Activated CD4-positive, alpha-beta T cell treated with anti-CD3 and anti-CD28 coated beads, Interleukin-2, amount 10 ng/mL, durations not matched to agents 7 days and 5 days (primary cell): ENCODE measurements at places on chromosomes 11 and 22.

DNA sequence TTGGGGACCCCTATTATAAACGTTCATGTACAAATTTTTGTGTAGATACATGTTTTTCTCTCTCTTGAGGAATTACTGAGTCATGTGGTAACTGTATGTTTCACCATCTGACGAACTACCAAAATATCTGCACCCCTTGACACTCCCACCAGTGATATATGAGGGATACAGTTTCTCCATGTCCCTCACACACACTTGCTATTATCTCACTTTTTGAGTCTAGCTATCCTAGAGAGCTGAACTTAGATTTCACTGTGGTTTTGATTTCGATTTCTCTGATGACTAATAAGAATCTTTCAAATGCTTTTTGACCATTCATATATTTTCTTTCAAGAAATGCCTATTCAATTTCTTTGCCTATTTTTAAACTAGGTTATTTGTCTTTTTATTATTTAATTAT is 200.2 kb downstream of the PGR start:
- no peak for DNase-seq

DNA sequence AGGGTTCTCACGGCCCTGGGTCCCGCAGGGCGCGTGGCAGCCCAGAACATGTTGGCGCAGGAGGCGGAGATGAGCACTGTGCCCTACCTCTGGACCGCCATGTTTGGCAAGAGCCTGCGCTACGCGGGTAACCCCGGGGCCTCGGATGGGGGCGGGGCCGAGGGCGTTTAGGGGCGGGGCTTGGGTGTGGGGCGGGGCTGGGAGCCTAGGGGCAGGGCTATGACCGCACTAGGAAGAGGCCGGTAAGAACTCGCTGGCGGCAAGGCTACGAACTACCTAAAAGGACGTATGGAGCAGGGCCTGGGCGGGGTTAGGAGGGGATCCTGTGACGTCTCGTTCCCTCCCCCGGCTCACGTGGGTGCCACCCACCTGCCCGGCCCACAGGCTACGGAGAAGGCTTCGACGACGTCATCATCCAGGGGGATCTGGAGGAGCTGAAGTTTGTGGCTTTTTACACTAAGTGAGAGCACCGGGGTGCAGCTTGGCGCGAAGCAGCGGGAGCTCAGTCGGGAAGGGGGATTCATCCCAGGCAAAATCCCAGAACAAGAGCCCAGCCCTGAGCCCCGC is 2.8 kb upstream of the LZTR1 start:
- peak; percentile 66 for DNase-seq

DNA sequence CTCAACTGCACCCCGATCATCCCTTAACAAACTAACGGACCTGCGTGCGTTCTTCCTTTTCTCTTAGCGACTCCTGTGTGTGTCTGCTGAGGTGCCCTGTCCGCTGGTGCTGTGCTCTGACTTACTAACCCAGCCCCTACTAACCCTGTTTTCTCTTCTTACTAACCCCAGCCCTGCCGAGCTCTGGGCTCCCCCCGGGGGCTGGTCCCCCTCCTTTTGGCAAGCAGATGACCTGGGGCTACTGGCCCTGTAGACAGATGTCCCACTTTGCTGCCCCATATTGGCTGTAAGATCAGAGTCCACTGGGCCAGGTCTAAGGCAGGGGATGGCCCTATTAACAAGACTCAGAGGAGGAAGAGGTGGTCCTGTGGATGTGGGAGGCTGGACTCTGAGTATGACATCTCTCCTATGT is 14.7 kb downstream of the MIAT start:
- DNase-seq, result no peak

GRCh38 chr11:26329206-26329605 is 2.7 kb upstream of the ANO3 start:
- no peak for DNase-seq

DNA sequence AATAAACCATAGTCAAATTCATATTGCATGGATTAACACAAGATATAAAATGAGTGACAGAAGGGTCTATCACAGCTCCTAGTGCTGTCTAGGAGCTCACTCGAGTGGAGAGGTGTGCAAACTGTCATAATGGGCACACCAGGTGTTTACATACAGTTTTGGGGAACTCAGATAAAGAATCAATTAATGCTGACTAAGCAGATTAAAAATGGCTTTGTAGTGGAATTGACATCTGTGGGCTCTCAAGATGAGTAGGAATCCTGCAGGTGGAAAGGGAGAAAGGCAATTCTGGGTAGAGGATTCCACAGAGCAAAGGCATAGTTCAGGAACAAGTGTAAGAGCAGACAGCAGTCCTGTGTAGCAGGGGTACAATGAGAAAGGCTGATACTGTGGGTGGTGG is 496.2 kb upstream of the CCDC90B start:
- DNase-seq, result no peak

GRCh38 chr22:50260434-50260800 is 1.1 kb downstream of the MAPK12 start:
- no peak for DNase-seq

DNA sequence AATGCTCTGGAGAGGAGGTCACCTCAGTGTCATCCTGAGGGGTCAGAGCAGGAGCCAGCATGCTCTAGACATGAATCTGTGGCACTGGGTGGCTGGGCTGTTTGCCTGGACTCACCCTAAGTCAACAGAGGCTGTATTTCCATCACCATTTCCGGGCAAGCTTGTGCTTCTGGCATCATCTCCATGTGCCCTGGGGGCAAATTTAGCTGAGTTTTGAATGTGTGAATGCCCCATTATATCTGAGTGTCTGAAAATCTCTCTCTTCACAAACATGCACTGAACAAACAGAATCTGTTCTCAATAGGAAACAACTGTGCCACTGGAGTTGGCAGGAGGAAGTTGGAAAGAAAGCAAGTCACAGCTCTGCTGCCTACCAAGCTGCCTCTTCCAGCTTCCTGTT is 356.2 kb downstream of the GRM5 start:
- DNase-seq, result no peak

- no peak for DNase-seq
Measured at GRCh38 chr11:116263770-116264169, 509.0 kb downstream of the BUD13 start.

DNA sequence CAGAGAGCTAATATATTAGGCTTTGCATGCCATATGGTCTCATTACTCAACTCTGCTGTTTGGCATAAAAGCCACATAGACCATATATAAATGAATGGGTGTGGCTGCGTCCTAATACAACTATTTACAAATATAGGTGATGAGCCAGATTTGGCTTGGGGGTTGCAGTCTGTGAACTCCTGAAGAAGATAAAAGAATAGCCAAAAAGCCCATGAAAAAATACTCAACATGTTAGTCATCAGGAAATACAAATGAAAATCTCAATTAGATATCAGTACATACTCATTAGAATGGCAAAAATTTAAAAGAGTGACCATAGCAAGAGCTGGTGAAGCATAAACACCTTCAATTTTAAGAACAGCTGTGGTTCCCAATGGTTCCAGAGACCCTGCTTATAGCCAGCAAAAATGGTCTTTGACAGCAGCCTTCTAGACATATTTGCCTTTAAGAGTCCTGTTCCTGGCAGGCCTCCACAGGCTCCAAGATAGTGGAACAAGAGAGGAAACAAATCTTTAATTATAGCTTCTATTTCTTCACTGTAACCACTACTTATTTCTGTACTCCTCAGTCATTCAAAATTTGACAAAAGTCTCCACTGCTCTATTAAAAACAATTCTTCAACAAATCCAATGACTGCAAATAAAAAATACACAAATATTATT is 16.1 kb downstream of the C2CD3 start:
- DNase-seq, result no peak

DNA sequence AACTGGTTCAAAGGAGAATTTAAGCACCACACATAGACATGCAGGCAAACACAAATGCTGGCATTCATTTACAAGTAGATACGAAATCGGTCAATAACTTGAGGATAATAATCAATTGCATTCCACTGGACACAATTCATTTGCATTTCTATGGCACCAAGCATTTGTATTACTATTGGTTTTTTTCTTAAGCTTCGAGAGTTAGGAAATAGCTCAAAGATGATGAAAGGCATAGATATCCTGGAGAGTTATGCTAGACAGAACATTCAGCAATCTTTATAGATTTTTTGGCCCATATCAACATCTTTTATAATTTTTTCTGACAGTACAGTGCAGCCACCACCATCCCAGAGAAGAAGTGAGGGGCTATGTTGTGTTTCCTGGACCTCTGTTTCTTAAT is 544.4 kb downstream of the MIAT start:
- no peak for DNase-seq

- DNase-seq, result no peak
Measured at GRCh38 chr11:30328681-30329080, 5.8 kb downstream of the ARL14EP start.

DNA sequence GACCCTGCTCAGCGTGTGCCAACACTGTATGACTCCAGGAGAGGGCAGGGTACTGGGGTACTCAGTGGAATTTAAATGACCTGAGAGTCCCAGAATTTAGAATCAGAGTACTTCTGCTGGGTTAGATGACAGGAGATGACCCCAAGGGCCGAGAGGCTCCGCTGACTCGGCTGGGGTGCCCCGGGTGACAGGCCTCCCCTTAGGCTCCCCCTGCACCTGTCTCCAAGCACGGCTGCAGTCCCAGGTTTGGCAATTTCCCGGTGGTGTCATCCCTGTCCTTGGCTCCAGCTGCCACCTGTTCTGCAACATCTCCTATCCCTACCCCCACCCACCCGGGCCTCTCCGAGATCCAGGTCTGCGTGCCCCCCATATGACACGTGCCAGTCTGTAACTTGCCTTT is 1.3 kb downstream of the ACTN3 start:
- DNase-seq, result no peak

DNA sequence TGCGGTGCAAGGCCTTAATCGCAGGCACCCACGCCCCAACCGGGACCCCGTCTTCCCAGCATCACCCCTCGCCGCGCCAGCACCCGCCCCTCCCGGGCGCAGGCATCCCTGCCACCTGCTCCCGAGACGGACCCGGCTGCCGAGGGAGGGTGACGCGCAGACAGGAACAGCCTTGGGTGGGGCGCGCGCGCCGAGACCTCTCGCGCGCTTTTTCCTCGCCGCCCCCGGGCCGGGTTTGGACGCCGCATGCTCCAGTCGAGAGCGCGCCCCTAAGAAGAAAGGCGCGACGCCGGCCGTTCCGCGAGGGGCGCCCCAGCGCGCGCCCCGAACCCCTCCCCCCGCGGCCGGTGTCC is 504 bp downstream of the CFL1 start:
- peak; percentile 66 for DNase-seq

DNA sequence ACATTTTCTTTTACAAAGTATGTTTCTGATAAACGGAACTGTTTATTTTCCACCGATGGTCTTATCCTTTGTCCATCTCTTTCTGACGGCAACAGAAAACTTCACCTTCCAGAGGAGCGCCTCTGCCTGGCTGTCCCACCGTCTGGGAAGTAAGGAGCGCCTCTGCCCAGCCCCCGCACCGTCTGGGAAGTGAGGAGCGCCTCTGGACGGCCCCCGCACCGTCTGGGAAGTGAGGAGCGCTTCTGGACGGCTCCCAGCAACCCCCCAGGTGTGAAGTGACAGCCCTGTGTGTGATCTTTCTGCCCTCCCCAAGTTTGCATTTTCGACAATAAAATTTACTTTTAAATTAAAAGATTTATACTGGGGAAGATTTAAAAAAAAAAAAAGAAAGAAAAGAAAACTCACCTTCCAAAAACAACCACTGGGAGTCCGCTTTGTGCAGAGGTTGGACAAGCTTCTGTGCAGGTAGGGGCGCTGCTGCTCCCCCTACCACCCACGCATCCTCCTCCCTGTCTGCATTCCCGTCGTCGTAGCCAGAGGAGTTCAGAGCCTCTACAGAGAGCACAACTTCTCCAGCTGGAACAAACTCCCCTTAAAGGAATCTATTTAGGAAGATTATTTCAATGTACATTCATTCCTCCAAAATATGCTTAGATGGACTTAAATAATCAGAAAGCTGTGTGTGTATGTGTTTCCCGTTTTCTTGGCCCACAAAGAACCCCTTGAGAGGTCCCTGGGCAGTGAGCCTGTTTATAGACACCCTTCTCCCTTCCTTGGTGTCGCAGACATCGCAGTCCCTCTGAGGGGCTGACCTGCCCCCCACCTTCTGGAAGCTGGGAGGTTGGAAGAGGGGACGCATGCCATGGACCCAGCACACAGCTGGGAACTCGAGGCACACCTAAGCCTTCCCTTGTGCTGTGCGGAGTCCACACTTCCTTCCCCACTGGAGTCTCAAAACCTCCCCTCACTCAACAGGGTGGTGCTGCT is 849 bp upstream of the APOBEC3B start:
- DNase-seq, result no peak

DNA sequence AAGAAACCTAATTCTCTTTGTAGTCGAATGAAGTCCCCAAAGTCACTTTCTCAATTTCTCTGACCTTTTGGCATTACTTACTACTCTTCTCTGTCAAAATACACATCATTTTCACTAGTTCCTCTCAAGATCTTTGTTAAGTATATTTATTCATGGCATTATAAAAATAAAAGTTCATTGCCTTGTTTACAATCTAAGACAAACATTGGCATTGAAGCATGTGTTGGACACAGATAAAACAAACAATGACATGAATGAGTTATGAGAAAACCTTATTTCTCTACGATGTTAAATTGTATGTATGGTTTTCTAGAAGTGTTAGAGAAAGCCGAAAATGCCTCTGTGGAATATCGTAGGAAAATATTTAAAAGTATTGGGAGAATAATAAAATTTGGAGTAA is 8.6 kb upstream of the OR51G1 start:
- DNase-seq, result no peak

DNA sequence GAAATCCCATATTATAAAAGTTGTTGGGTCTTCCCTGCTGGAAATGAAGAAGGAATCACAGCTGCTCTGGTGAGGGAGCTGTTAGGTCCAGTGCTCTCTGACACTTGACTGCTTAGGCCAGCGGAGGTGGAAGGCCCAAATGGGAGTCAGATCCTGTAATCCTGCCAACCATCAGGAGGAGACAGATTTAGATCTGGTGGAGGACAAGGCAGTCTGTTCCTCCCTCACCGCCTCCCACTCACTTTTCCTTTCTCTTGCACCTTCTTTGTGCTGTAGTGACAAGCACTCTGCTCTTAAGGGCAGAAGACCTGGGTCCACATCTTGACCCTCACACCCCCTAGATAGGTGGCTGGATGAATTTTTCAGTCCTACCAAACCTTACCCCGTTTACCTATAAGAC is 59.7 kb upstream of the CHST1 start:
- DNase-seq, result no peak

GRCh38 chr11:122045181-122045586 is 70.8 kb downstream of the BLID start:
- DNase-seq, result no peak

GRCh38 chr11:84812471-84812969 is 814.6 kb downstream of the DLG2 start:
- no peak for DNase-seq

- no peak for DNase-seq
Measured at GRCh38 chr11:88377144-88377543, 39.6 kb upstream of the CTSC start.
